ENCODE measurements at places on chromosomes 4 and X.

GRCh38 chr4:122783301-122784215, 43.1 kb upstream of the FGF2 start:
- DNase-seq = no peak

DNA sequence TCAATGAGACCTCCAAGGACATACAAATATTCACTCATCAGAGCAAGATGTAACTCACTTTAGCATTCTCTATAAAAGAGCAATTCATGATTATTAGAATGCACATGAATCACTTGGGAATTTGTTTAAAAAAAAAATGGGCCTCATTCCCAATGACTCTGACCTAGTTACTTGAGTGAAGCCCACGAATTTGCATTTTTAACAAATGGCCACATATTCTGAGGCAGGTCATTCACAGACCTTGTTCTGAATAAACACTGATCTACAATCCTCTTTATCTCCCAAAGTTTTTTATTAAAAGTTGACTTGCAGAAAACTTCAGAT, 255.1 kb upstream of the VEGFC start:
- DNase-seq = no peak

GRCh38 chr4:26955241-26955640, 94.6 kb downstream of the STIM2 start:
- DNase-seq = no peak

GRCh38 chrX:22803353-22803752, 196.4 kb upstream of the DDX53 start:
- DNase-seq = no peak

- no peak for DNase-seq
Observed at GRCh38 chr4:79663141-79663540, 255.1 kb upstream of the GK2 start.

GRCh38 chr4:91630054-91630453, 673.7 kb upstream of the GRID2 start:
- DNase-seq = no peak

DNA sequence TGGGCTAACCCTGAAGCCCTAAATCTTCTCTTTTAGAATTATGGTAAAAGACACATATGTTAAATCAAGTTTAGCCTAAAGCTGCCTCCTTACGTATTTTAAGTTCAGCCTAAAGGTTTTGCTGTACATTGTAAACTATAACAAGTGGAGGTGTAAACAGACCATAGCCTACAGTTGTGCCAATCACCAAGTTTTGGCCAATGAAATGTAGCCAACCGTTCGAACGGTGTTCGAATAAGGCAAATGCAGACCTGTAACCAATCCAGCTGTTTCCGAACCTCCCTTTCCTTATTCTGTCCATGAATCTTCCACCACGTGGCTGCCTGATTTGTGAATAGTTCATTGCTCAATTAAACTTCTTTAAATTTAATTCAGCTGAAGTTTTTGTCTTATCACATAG, 52.1 kb upstream of the TBC1D9 start:
- DNase-seq = no peak

DNA sequence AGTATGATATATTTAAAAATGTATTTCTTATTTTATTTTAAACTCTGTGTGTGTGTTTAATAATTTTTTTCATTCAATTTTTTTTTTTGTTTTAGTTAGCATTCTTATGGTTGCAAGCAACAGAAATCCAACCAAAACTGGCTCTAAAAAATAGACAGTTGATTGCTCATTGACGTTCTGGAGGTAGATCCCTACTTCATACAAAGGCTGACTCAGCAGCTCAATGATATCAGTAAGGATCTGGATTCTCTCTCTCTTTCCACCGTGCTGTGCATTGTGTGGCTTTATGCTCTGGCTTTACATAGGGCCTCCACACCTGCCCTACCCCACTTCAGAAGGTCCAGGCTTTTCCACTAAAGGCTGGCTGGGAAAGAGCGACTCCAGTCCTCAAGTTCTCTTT, 117.8 kb downstream of the UCHL1 start:
- no peak for DNase-seq

DNA sequence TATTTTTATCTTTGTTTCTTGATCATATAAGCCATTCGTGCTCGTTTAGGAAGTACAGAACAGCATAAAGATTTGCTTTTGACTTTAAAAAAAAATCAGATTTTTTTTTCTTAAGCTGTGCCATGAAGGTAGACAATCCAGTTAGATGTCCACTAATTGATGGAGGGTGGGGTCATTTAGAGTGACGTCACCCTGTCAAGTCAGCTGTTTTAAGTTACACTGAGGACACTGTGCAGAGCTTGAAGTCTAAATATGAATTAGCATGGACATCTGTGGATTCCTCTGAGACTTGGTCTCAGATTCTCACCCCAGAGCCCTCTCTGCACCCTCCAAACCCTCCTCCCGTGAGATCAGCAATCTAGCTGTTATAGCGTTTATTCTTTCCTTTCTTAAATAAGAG, 63.9 kb downstream of the ENPP6 start:
- no peak for DNase-seq

DNA sequence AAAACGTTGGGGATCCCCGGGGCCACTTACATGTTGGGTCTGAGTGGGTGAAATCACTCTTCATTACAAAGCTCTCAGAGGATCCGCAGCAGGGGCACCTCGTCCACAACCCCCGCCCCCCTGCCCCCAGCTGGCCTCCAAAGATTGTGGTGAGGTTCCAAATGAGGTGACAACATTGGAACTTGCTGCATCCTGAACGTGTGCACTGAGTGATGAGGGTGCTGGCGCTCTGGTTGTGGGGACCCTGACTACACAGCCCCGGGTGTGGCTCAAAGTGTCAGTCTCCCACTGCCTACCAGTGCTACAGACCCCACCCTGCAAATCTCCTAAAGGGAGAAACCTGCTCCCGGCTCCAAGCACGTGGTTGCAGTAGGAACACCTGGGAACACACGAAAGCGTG, 111.9 kb downstream of the PHKA2 start:
- DNase-seq = no peak

DNA sequence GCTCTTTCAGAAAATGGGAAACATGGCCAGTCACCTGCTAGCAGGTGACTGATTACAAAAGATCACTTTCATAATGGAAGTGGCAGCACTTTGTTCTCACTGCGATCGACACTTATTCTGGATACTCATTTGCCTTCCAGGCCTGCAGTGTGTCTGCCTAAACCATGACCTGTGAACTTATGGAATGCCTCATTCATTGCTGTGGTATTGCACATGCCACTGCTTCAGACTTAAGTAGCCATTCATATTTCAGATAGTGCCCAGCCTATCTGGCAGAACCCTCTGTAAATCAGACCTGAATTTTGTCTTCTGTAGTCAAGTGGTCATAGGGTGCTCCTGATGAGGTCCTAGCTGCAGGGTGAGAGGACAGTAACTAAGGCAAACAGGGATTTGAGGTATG, 23.3 kb upstream of the MGST2 start:
- DNase-seq = no peak

DNA sequence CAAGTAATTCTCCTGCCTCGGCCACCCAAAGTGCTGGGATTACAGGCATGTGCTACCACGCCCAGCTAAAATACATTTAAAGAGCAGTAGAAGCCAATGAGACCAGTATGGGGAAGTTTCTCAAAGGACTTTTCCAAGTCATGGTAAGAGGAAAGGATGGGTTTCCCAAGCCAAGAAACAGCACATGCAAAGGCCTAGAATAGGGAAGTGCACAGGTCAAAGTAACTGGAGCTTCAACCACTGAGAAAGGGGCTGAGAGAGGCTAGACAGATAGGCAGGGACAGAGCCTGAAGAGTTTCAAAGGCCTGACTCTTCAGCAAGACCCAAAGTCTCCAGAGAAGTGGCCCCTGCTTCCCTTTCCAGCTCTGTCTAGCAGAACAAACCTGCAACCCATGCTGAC, 162.1 kb downstream of the CORIN start:
- no peak for DNase-seq

- no peak for DNase-seq
Observed at GRCh38 chrX:46130247-46130646, 415.0 kb downstream of the ZNF674 start.

DNA sequence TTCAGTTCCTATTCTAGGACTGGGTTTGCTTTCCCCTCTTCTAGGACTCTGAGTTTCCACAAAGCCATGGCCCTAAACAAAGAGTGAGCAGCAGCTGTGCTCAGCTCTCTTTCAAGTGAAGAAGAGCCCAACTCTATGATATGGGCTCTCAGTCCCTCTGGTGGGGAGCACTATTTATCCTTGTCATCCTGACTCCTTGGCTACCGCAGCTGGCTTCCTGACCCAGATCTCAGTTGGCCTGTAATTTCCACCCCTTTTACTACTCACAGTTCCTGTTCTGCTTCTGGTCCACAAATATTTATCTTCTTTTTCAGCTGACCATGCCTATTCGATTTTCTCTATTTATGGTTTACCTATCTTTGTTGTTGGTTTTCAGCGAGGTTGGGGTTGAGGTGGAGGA, 33.8 kb downstream of the F8 start:
- DNase-seq = no peak

GRCh38 chr4:127251423-127251822, 381.3 kb upstream of the INTU start:
- DNase-seq = no peak

- DNase-seq = no peak
Observed at GRCh38 chrX:132483488-132483887, 5.3 kb downstream of the MBNL3 start.

- DNase-seq = no peak
Observed at GRCh38 chr4:163582703-163583102, 88.2 kb downstream of the TMA16 start.
